Mesendoderm (in vitro differentiated cells): ENCODE measurements at places on chromosomes 7 and 10.

DNA sequence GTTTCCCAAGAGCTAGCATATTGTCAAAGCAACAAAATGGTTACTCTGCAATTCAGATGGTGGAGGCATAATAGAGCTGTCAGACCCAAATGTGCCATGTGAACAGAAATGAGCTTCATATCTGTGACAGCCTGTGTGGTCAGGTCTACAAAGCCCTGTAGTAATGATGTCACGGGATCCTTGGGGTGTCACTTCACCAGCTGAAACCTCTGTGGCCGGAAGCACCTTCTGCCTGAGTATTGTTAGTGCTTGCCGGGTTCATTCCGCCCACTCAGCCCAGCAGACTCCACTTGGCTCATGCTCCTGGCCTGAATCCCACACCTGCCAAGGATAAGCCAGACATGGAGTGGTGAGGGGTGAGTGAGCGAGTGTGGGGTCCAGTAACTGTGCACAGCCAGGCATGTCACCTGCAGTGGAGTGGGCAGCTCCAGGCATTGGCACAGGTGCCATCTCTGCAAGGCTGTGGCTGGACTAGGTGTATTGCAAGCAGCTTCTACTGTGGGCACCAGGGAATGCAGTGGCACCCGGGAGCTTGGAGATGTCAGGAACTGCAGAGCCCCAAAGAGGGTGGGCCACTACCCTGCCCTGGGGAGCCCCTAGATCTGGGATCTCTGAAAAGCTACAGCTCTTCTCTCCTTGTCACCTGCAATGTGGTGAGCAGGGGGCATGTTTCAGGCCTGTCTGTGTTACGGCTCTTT is 341.9 kb upstream of the CHRM2 start:
- DNase-seq, result no peak

DNA sequence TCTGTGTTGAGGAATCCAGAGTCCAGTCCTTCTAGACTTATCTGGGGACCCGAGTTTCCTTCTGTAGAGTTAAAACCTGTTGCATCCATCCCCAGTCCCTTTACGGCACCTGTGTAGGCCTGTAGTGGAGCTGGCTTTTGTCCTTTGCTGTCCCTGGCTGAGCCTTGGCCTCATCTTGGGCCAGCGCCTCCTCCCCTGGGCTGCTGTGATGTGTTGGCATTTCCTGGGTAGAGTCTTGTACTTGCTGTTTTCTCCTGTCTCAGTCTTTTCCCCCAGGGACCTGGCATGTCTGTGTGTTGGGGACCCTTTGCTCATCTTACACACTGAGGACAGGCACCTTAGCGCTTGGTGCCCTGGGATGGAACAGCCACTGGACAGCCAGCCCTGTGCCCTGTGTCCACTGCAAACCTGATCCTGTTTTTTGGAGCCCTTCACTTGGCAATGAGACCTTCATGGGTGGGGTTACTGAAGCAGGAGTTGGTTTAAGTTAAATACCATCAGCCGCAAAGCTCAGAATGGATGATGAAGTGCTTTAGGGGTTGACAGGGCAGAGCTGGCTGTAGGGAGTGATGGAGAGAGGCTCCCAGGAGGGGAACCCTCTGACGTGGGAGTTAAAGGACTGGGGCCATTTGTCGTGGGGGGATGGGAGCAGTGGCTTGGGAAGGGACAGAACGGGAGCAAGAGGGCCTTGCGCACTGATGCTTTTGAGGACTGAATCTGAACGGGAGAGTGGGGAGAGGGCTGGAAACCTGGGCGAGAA is 50.9 kb downstream of the CUX1 start:
- no peak for DNase-seq

- no peak for DNase-seq
Measured at GRCh38 chr7:4115442-4115841, 566.7 kb upstream of the FOXK1 start.

DNA sequence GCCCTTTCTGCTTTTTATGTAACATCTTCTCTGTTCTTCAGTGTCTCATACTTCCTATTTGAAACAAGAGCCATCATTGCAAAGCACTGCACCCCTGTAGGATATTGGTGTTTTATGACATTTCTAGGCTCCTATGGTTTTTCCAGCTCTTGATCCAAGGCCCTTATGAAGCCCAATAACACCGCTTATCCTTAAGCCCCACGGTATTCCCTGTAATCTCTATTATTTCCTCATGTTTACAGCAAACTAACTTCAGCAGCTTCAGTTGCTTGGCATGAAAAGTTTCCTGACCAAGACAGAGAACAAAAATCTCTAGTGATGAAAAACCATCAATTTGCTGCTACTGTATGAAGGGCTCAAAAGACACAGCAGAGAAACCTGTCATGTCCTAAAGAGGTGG is 34.1 kb upstream of the TES start:
- no peak for DNase-seq

DNA sequence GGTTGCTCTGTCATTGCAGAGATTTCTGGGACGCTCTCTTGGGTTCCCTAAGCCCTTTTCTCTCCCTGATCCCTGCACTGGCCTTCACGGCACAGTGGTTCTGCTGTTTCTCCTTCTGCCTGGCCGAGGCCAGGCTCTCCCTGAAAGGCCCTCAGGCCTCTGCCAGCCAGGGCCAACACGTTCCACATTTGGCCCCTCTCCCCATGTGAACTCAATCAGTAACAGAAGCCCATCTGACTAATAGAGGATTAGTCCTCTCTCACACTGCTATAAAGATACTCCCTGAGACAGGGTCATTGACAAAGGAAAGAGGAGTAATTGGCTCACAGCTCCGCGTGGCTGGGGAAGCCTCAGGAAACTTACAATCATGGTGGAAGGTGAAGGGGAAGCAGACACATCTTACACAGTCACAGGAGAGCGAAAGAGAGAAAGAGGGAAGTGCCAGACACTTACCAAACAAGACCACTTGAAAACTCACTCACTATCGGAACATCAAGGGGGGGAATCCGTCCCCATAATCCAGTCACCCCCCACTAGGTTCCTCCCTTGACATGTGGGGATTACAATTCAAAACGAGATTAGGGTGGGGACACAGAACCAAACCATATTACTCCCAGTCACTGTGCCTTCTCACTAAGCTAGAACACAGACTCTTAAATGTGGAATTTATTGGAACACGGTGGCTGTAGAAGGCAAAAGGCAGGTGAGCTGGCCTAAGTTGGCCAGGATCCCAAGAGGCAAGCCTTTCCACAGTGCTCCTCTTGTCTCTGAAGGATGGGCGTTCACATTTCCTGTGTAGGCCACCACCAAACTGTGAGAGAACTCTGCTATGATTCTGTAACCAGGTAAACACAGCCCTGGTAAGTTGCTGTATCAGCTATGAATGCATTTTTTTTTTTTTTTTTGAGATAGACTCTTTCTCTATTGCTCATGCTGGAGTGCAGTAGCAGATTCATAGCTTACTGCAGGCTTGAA is 8.8 kb downstream of the FZD8 start:
- peak; percentile 52 for DNase-seq

GRCh38 chr7:16204953-16205352 is 216.4 kb downstream of the CRPPA start:
- peak; percentile 82 for DNase-seq

- no peak for DNase-seq
Measured at GRCh38 chr7:25756601-25757000, 395.4 kb upstream of the NFE2L3 start.

DNA sequence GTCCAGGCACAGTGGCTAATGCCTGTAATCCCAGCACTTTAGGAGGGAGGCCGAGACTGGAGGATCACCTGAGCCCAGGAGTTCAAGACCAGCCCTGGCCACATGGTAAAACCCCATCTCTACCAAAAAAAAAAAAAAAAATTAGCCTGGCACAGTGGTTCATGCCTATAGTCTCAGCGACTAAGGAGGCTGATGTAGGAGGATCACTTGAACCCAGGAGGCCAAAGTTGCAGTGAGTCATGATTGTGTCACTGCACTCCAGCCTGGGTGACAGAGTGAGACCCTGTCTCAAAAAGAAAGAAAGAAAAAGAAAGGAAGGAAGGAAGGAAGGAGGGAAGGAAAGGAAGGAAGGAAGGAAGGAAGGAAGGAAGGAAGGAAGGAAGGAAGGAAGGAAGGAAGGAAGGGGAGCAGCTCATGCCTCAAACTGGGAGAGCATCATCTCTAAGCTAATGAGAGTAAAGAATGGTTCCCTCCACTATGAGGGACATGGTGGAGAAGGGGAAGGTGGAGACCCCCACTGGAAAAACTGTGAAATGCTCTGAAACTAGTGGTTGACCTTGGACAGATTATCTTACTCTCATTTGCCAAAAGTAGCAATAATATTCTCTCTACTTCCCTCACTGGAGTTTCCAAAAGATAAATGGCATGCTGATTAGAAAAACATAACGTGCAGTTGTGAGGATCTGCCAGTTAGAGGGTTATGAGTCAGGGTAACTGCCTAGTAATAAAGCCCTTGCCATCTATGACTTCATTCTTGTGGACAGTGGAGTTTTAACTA is 16.8 kb downstream of the GIMAP5 start:
- peak; percentile 48 for DNase-seq

DNA sequence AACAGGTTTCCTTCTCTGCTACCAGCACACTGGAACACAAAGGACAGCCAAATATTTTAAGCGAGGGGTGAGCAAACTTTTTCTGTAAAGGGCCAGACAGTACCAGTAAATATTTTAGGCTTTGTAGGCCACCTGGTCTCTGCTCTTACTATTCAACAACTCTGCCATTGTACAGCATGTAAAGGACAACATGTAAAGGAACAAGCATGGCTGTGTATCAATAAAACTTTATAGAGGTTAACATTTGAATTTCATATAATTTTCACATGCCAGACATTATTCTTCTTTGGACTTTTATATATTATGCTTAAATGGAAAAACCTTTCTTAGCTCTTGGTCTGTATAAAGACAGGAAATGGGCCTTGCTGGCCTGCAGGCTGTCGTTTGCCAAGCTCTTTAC is 30.2 kb downstream of the RHEB start:
- no peak for DNase-seq

DNA sequence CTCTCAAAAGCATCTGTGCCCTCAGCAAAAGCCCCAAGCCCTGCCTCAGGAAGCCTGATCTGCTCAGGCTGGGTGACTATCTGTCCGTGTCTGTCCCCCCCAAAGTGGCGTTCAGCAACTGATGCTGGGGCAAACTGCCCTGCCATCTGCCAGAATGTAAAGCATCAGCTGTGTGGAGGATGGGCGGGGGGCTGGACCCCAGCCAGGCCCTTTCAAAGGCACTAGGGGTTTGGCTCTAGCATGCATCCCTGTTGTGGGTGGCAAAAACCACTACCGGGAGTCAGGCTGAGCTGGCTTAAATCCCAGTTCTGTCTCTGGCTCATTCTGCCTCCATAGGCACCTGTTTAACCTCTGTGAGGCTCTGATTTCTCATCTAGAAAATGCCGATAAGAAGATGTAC is 35.5 kb downstream of the GPRIN2 start:
- no peak for DNase-seq

- DNase-seq, result no peak
Measured at GRCh38 chr10:105207476-105207995, 566.4 kb downstream of the SORCS3 start.

DNA sequence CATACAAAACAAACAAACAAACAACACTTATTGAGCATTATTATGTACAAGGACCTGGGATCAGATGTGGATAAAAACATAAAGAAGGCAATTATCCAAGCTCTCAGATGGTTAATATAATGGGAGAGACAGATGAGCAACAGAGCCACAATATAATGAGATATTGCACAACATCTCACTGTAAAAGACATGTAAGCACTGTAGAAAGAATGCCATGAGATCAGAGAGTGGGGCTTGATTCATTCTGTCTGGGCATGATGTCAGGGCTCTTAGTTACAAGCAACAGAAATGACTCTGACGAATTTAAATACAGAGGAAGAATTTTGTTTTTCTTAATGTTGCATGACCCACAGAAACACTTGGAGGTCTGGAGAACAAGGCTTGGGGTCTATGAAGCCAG is 164.7 kb upstream of the PLXDC2 start:
- DNase-seq, result no peak

DNA sequence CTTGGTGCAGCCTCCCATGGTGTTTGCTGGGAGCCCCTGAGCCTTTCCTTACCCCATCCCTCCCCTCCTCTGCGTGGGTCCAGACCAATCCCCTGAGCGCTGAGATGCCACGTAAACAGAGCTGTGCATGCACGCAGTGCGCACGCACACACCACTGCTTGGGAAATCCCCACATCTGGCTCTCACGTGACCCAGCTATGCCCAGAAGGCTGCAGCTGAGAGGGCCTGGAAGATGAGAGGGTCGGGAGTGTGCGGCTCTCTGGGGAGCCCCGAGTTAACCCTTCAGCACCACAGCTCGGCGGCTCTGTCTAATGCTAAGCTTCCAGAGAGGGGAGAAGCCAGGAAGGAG is 177.2 kb downstream of the SH3PXD2A start:
- DNase-seq, result no peak

DNA sequence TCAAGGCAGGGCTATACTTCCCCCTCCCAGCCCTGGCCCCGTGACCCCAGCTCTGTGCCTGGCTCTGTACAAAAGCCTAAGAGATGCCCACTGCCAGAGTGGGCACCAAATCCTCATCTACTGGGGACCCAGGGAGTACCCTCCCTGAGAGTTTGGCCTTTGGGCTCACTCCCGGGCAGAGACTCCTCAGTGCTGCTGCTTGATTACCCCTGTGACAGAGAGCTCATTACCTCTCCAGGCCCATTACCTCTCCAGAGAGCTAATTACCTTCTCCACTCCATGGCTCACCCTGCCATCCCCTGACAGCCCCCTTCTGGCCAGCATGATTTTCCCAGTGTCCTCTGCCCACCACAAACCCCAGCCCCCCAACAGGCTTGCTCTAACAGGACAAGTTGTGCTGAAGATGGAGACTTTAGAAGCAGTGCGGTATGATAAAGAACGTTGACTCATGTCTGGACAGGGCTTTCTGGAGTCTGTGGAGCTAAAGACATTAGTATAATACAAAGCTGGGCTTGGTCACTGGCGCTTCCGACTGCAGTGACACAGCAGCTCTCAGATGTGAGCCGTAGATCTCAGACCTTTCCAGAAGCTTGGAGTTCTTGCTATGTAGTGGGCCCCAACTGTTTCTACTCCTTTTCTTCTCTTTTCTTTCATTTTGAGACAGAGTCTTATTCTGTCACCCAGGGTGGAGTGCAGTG is 111.3 kb upstream of the KCTD7 start:
- no peak for DNase-seq

DNA sequence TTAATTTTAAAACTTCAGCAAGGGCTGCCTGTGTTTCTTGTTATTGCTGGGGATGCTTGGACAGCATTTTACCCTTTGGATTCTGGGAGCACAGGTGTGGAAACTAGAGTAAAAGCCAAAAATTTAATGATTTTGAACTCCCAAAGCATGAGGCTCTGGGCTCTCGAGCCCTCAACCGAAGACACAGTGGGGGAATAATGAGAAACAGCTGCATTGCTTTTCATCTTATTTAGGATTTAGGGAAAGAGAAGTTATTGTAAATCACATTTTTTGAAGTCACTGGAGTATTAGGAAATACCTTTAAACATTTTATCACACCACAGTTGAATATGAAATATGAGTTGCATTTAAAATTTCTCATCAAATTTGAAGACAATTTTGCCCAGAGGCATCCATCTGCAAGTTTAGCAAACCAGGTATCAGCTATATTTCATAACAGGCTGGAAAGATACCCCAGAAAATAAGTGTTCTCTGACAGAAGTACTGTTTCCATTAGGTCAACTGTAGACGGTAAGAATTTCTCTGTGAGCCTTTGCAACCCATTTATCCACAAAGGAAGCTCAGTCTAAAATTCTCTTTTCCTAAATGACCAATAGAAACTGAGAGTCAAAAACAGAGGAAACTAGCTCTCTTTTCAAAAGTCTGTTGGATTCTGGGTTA is 290.6 kb upstream of the PHYHIPL start:
- no peak for DNase-seq
